Naive thymus-derived CD8-positive, alpha-beta T cell (primary cell): ENCODE measurements at places on chromosomes 4 and X.

DNA sequence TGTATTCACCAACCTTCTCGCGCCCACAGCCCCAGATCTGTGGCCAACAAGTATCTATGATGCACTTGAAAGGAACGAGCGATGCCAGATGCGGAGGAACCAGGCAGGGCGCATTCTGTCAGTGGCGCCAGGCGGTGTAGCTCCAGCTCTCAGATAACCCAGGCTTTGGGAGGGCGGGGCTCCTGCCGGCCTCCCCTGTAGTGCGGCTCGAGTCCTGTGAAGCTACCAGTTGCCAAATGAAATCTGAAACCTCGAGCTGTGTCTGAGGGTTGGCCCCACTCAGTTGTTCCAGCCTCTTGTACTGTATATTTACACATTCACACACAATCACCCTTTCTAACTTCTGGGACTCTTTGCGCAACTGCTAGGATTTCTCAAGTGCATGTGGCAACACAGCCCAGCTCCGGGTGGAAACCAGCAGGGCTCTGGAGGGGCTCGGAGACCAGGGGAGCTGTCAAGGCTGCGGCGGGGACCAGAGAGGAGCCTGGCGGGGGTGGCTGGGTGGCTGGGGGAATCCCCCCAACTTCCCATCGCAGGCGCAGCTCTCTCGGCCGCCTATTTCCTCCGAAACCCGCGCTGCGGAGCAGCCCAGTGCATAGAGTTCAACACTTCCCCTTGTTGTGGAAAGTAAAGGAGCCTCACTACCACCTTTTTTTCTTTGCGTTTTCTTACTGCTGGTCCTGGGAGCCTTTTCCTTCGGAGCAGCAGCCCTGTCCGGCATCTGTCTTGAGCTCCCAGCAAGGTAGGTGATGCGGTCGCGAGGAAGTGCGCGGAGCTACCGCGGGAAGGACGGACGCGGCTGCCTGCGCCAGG, at the start of gene ARHGAP24:
Gene ARHGAP24 (plus strand): TSS at position 333 of the 813 bp plus-strand sequence.
- no peak for DNase-seq

GRCh38 chrX:43940816-43941474, 32.2 kb downstream of the NDP start:
- DNase-seq: no peak

DNA sequence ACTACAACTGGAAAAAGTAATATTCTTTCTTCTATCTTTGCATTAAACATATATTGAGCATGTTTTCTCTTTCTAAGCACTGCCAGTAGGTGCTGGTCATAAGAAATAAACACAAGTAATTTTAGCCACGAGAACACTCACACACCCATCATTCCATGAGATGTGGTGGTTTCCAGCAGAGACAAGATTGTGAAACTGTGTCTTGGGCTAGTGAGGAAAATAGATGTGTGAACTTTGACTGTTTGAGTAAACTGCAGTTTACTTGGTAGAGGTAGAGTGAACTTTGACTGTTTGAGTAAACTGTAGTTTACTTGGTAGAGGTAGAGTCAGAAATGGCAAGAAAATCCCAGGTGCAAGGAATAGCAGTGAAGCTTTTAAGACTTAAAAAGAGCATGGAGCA, 300.9 kb upstream of the HS3ST1 start:
- no peak for DNase-seq

DNA sequence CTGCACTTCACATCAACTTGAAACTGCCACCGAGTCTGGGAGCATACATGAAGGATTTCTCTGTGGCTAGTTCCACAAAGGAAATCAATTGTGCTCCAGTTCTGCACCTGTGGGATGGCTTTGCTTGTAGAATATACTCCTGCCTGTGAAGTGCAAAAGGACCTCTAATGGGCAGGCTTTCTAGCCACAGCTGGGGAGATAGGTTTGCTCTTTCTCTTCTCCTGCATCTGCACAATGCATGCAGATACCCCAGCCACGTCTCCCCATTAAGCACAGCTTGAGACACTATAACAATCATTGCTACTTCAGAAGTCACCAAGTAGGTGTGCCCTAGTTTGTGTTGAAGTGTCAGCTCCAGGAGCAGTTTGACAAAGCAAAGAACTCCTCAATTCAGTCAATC, 364.6 kb downstream of the ZIC3 start:
- DNase-seq: no peak

DNA sequence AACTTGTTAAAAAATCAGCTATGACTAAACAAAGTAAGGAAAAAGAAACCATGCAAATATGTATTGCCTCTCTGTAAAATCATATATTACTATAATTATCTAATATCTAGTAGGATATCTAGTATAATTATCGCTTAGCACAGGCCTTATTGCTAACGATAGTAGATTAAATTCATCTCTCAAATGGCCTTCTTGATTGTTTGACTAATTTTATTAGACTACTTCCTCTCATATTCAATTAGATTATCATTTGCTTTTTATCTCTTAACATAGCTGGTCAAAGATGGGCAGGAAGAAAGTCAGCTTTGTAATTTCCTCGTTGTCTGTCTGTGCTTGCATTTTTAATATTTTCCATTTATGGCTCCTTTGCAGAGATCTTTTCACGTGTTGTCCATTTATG, 21.9 kb upstream of the HPGDS start:
- no peak for DNase-seq

DNA sequence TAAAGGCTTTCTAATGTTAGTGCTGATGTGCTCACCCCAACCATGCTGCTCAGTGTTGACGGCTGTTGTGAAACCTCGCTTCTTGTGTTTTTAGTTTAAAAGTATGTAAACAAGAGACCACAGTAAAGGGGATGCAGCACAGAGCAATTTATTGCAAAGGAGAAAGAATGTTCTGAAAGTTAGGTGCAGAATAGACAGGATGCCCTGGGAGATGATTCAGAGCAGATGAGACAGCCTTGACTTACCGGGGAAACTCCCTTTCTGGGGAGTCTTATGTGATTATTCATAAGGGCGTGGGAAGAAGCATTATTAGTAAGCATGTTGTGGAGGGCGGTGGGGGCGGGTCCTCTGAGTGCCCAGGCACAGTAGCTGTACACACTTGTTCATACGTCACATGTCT, 47.7 kb downstream of the EVC start:
- DNase-seq: no peak
